RCC 7860 (cell line): ENCODE measurements at places on chromosomes 6 and 20.

DNA sequence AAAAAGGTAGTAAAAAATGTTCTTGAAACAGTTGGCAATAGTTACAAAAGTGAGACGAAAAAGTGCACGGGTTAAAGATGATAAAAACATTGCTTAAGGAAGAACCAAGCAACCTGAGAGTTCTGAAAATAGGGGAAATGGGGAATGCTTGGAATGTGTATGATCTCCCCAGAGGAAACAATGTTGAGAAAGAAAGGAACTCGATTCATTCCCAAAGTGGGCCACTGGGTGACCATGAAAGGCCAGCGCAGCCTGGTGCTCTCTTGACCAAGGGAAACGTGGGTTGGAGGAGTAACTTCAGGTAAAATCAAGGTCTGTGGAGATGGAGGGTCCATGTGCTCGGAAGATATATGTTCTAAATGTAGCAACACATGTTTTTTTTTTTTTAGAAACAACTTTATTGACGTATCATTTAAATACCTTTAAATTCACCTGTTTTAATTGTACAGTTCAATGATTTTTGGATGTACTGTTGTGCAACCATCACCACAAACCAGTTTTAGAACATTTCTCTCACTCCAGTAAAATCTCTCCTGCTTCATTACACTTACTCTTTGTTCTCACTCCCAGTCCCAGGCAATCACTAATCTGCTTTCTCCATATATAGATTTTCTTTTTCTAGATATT, 34.5 kb upstream of the CEP85L start:
- DNase-seq, result no peak

DNA sequence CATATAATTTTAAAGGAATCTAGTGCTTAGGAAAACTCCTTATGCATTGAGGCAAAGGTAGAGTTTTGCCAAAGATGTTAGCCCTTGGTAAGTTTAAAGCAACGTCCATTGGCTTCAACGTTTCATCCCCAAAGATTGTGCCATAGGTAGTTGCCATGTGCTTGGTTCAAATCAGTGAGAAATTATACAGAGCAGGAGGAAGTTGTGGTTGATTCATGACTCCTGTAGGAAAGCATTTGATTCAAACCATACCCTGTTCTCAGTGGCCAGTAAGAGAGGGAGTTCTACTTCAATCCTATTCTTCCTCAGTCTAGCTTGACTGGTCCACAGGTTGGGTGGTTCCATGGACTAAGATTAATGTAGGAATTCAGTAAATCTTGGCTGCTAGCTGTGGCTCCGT, 535.6 kb downstream of the QKI start:
- peak; percentile 41 for DNase-seq

DNA sequence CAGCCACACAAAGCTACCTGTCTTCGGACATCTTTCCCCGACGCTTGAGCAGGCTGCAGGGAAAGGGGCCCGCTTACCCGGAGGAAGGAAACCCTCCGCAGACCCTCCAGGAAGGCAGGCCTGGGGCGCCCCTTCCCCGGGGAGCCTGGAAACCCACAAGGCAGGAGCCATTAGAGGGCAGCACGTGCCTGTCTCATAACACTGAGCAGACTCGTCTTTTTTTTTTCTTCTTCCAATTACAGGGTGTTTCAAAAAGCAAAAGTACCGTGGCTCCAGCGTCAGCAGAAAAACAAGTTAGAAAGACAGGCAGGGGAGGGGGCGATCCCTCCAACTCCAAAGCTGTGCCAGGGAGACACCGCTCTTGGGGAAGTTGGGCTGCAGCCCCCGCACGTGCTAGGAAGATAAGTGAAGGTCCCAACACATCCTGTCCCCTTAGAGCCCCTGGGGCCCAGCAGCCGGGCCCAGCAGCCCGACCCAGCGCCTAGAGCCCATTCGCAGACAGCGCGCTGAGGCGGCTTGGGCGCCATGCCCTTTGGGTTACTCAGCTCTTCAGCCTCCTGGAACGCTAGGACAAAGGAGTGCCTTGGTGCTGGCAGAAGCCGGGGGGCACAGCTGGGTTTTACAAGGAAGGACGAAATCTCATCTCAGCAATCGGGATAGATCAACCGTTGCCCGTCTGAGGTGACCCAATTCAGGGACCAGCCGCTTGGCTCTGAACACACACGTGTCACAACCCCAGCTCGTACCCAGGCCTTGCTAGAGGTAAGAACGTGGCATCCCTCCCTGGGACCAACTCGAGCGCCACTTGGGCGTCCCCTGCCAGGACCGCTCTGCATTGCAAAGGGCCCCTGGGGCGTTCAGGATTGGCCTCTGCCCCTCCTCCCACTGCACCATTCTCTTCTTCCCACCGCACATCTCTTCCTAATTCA, 136.3 kb downstream of the LY86 start:
- DNase-seq, result peak; percentile 5

DNA sequence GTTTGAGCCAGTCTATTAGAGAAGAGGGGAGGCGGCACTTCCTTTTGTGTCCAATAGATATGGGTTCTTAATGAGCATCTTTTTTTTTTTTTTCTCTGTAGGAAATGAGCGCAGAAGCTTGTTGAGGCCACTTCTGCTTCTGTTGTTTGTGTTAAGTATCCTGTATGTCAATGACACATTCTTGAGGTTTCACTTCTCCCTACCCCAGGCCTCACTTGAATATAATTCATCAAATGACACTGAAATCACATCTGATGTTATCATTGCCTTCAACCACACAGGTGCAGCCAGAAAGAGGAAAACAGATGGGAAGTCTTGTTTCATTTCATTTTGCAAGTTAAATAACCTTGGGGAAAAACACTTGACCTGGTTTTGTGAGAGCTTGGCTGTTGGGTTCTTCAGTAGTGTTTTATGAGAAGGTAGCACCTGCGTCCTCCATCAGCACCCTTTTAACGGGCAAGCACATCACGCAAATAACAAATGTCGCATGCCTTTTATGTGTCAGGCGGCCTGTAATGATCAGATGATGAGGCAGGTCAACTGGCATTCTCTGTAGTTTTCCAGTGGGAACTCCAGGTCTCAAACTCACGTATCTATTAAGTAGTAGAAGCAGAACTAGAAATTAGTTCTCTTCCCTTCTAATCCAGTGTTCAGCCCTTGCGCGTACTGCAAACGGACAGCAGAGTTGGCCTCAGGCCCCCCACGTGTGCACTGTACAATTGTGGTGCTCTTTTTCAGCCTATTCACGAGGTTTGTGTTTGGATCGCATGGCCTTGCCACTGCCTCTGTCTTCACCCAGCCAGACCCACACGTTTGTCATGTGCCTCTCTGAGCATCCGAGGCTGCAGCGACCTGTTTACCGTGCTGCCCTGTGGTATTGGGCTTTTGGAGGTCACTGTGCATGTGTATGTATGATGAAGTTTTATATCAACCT, 23.5 kb downstream of the PLEKHG1 start:
- no peak for DNase-seq

GRCh38 chr20:62466072-62466760, 9.6 kb downstream of the GATA5 start:
- no peak for DNase-seq

DNA sequence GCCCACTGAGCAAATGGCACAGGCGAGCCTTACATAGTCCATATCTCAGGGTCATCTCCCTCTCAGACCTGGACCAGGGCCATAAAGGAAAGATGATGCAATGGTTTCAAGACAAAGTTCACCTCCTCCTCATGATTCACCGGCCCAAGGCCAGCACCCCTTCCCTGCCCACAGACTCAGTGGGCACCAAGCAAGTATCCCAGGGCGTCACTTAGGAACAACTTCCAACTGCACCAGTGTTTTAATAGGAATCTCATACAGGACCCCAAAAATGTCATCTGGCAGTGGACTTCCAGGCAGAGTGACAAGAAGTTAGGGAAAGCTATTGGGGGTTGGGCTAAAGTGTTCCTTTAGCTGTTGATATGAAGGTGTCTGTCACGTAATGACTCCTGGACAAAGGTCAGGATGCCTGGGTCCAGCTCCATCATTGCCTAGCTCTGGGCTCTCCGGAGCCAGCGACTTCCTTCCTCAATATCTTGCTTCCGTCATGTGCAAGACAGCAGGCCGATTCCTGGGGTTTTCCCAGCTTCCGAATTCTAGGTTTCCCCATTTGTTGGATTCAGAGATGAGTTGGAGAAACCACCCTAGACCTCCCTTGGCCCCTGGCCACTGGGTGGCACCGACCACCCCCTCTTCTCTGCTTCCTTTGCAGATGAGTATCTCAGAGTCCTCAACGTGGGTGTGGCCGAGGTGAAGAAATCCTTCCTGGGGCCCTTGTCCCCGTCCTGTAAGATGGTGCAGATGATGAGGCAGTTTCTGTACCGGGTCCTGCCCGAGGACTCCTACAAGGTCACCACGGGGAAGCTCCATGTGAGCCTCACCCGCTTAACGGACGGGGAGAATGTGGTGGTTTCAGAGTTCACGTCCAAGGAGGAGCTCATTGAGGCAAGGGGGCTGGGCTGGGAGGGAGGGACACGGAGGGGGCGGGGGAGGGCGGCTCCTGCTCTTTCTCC, 21.1 kb downstream of the PNPLA1 start:
- DNase-seq, result peak; percentile 16

- peak; percentile 22 for DNase-seq
These were observed 252.4 kb downstream of the GMDS start for GRCh38 chr6:1993042-1993441.

GRCh38 chr20:58026361-58026760, 202.1 kb downstream of the ANKRD60 start:
- DNase-seq, result no peak
